ENCODE measurements at places on chromosomes 1 and 21. TPM values are rescaled to one million over a fixed set of nuclear protein-coding genes. Genes with fewer than 3 reads are reported as not detected.

Gene CDK11B
- total RNA-seq: 16.6 TPM

Gene BPNT1
- 24.4 TPM for total RNA-seq

Gene OR2L13
- total RNA-seq: not detected

Gene RBBP4
- total RNA-seq: 110 TPM

Gene PRDM16
- total RNA-seq: not detected

Gene SLC25A44
- 18.4 TPM for total RNA-seq

Gene ELOA
- total RNA-seq: 47.1 TPM

Gene STYXL2
- total RNA-seq: not detected

Gene NTRK1
- total RNA-seq: not detected

Gene OLIG2
- not detected for total RNA-seq

DNA sequence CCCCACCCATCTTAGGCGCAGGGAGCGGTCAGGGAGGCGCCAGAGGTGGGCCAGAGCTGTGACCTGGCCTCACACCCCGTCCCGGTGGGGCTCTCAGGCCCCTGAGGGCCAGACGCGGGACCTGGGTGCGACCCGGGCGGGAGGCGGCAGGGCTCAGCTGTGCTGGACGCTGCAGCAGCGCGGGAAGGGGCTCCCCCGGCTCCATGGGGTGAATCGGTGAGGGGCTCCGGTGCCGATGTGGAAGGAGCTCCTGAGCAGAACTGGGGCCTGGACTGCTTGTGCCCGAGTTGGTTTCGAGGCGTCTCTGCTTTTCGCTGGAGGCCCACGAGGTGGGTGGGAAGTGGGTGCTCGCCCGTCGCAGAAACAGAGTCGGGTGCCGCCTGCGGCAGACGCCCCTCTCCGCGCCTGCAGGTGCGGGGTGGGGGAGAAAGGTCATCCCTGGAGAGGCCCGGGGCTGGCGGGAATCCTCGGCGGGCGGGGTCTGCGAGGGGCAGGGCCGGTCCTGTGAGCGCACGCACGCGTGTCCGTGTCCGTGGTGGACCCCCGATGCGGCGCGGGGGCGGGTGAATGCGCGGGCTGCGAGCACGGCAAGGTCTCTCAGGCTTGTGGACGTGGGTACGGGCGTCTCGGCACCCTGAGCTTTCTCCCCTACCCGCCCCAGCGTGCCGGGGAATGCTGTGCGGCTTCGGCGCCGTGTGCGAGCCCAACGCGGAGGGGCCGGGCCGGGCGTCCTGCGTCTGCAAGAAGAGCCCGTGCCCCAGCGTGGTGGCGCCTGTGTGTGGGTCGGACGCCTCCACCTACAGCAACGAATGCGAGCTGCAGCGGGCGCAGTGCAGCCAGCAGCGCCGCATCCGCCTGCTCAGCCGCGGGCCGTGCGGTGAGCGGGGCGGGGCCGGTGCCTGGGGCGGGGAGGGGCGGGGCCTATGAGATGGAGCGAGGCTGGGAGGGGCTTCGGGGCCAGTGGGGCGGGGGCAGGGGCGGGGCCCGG, 20.4 kb downstream of the AGRN start:
- peak; percentile 85 for DNase-seq

DNA sequence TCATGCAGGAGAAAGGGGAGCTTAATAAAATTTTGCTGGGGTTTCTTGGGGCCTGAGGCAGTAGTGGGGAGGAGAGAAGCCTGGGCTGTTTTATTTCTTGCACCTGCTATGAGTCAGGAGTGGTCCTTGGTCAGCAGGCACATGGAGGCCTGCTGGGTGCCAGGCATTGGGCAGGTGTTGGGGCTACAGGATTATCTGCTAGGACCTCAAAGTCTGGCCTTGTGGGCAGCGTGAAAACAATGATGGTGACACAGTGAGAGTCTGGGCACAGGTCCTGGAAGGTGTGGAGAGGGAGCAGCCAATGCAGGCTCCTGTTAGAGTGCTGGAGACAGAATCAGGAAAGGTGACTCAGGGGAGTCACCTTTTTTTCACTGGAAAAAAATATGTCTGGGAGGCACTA, 17.2 kb downstream of the ROR1 start:
- no peak for DNase-seq

GRCh38 chr1:179881642-179882252, 338 bp upstream of the TOR1AIP1 start:
- no peak for DNase-seq

DNA sequence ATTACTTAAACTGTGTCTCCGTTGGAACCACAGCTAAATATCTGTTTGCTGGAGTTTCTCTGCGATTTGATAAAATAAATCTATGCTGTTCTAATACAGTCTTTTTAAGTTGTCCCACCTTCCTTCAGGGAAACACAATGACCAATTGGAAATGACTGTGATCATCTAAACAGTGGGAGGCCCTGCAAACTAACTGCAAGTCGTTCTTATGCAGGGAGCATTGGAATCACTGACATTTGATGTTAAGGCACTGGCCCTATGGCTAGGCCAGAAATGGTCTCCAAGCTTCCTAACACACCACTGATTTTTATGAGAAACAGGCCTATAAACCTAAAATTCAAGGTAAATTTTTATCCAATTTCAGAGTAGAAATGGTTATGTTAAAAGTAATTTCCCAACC, 645.2 kb downstream of the LMO4 start:
- DNase-seq: no peak

- DNase-seq: no peak
Measured at GRCh38 chr1:9449110-9449627, 90.1 kb upstream of the SLC25A33 start.

DNA sequence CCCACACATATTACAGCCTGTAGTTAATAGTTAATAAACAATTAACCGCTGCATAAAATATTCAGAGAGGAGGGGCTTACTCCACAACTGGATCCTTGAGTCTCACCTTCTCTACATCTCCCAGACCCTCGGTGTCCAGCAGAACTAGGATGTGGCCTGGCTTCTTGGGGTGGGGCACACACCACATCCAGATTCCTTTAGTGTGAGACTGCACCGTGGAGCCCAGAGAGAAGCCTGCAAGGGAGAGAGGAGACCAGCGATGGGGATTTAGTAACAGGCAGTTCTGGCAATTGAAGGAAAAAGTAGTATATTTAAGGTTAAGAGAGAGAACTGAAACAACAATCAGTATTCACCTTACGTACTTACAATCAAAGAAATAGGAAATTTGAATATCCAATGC, 4.9 kb downstream of the GBP1 start:
- no peak for DNase-seq

DNA sequence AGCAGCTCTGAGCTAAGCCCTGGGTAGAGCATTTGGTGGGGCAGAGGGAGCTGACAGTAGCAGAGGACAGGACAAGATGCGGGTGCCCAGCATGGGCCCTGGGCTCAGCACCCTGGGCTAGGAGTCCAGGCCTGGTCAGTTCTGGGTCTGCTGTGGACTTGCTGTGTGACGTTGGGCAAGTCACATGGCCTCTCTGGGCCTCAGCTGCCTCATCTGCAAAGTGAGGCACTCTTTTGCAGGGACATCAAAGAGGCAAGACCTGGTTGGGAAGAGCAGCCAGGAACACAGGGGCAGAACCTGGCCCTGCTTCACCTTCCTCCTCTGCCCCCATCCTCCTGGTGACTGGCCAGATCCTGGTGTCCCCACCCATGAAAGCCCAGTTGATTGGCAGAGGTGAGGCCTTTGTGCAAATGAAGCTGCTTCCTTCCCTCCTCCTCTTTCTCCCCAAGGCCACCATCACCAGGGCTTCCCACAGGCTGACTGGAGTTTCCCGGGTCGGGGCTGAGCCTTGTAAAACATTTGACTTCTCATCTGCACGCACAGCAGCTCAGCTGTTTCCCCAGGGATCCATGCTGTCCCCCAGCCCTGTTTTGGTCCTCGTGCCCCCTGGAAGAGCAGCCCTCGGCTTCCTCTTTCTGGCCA, 350.5 kb downstream of the MATN1 start:
- no peak for DNase-seq

DNA sequence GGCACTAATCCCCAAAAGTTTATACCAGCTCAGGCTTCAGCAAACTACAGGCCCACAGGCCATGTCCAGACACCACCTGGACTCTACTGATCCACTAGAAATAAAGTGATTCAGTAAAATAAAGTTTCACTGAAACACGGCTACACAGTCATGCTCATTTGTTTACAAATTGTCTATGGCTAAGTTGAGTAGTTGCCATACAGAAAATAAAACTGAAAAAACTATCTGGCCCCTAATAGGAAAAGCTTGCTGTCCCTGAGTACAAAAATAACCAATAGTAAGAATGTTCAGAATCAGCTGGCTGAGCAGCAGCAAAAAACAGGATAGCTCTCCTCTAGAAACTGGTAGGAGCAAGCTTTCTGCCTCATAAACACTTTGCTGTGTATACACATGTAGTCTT, 221.5 kb downstream of the RERE start:
- no peak for DNase-seq

DNA sequence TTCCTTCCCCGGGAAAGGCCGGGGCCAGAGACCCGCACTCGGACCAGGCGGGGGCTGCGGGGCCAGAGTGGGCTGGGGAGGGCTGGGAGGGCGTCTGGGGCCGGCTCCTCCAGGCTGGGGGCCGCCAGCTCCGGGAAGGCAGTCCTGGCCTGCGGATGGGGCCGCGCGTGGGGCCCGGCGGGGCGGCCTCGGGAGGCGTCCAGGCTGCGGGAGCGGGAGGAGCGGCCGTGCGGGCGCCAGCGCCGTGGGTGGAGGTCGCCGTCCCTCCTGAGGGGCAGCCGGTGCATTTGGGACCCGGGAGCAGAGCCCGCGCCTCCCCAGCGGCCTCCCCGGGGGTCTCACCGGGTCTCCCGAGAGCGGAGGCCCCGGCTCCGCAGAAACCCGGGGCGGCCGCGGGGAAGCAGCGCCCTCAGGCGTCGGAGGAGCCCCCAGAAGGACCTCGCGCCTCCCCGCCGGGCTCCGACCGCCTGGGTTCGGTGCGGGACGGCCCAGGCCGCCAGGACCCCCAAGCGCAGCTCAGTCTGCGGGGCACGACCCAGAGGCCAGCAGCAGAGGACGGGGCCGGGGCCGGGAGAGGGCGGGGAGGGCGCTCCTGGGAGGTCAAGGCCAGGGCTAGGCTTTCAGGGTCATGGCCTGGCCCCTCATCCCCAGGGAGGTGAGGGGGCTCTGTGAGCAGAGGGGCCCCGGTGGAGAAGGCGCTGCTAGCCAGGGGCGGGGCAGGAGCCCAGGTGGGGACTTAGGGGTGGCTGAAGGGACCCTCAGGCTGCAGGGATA, 7.2 kb upstream of the SLX9 start:
- no peak for DNase-seq

- no peak for DNase-seq
Measured at GRCh38 chr1:193555662-193556441, 369.4 kb upstream of the B3GALT2 start.

DNA sequence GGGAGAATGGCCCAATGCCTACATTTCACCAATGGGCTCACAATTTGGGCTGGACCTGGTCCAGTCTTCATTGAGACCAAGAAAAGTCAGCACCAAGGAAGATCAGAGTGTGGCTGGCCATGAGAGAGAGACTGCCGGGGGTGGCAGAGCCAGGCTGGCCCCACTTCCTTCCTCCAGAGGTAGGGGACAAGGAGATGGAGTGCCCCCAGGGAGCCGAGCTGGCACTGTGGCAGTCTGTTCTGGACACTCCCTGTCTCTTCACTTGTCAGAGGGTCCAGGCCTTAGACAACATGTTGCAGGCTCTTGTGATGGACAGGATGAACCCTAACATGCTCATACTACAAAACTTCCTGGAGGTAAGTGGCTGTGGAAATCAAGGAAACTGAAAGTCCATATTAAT, 27.7 kb downstream of the INAVA start:
- DNase-seq: no peak

- no peak for DNase-seq
Measured at GRCh38 chr1:230394134-230394533, 32.0 kb downstream of the PGBD5 start.

DNA sequence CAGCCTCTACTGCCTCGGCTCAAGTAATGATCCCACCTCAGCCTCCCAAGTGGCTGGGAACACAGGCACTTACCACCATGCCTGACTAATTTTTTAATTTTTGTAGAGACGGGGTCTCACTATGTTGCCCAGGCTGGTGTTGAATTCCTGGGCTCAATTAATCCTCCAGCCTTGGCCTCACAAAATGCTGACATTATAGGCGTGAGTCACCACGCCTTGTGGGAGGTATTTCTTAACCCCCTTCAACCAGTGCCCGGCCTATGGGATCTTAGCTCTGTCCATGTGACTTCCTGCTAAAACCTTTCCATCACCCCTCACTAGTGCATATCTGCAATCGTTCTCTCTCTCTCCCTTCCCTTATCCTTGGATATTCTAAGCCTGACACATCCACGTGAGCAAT, 86.4 kb downstream of the FOXD2 start:
- no peak for DNase-seq

DNA sequence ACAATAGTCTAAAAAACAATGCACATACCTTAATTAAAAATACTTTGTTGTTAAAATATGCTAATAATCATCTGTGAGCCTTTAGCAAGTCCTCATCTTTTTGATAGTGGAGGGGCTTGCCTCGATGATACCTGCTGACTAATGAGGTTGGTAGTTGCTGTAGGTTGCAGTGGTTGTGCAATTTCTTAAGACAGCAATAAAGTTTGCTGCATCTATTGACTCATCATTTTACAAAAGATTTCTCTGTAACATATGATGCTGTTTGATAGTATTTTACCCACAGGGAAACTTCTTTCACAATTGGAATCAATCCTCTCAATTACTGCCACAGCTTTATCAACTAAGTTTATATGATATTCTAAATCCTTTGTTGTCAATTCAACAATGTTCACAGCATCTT, 7.6 kb downstream of the C1orf87 start:
- DNase-seq: peak; percentile 65

GRCh38 chr21:18743531-18743930, 339.9 kb upstream of the TMPRSS15 start:
- DNase-seq: no peak

- DNase-seq: no peak
Measured at GRCh38 chr1:230641346-230641745, 935 bp upstream of the COG2 start.

DNA sequence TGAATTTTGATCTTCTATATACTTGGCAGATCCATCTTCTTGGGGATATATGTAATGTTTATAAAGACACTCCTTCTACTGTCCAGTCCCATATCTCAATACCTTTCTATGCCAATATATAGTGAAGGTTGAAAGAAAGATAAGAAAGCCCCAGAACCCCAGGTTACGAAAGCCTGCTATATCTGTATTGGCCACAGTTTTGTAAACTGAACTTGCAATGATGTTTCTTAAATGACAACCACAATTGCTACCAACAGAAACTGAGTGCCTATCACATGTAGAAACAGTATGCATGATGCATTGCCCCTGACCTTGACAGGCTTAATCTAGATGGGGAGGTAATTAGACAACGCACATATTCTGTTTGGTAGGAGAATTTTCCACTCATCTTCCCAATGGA, 7.8 kb upstream of the RIMKLA start:
- DNase-seq: no peak

Data from foreskin keratinocyte (primary cell).